ENCODE measurements at places on chromosomes 6 and 20. TPM values are rescaled to one million over a fixed set of nuclear protein-coding genes. Genes with fewer than 3 reads are reported as not detected.

DNA sequence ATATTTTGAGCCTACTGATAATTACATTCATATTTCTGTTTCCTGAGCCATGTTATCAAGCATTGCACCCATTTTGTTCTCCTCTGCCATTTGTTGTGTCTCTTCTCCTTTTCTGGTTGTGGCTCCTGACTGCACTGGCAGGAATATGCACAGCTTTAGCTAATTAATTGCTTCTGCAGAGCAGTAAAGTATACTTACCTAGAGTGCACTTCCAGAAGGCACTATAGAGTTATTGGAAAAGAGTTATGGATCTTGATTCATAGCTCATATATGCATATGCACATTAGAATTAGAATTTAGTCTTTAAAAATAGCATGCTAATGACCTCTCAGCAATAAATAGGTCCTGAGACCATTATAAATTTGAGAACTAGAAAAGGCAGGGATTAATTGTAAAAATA is 262.6 kb downstream of the NKAIN2 start:
- DNase-seq = no peak

The RRBP1 gene
- 312 TPM for total RNA-seq

DNA sequence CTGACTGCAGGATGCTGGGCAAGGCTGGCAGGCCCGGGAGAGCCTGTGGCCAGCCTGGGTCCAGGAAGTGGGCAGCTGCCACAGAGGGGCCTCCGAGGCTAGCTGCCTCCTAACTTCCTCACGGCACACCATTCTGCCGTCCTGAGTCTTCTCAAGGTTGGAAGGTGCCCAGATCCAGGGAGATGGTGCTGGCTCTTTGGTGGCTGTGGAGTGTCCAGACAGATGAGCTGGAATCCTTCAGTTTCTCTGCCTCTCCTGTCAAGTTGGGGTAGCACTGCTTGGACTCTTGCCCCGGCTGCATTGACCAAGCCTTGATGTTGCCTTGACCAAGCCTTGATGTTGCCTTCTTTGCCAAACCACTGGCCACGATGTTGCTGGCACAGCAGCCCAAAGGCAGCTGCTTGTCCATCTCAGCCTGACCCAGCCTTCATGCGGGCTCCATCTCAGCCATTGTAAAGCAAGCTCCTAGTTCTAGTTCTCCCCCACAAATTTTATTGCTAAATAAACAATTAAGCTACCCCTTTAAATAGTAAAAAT is 75.1 kb upstream of the AFDN start:
- no peak for DNase-seq

The C6orf58 gene
- total RNA-seq = 0.73 TPM

The BANF2 gene
- not detected for total RNA-seq

The CRISP2 gene
- total RNA-seq = not detected

DNA sequence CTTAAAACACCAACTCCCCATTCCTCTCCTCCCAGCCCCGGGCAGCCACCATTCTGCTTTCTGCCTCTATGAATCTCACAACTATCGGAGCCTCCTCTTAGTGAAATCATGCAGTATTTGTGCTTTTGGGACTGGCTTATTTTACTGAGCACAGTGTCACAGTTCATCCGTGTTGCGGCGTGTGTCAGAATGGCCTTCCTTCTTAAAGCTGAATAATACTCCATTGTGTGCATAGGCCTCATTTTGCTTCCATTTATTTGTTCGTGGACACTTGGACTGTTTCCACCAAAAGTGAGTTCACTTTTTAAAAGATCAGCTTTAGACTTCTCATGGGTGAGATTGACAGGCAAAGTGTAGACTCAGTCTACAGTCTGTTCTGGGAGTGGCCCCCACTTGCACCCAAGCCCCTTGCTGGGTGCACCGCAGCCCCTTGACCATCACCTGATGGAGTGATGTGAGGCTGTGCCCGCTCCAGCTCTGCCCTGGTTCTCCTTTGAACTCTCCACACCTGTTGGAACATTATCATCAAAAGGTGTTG is 12.6 kb downstream of the DUSP22 start:
- no peak for DNase-seq

- DNase-seq = no peak
Observed at GRCh38 chr20:46715292-46715756, 5.9 kb downstream of the SLC2A10 start.

DNA sequence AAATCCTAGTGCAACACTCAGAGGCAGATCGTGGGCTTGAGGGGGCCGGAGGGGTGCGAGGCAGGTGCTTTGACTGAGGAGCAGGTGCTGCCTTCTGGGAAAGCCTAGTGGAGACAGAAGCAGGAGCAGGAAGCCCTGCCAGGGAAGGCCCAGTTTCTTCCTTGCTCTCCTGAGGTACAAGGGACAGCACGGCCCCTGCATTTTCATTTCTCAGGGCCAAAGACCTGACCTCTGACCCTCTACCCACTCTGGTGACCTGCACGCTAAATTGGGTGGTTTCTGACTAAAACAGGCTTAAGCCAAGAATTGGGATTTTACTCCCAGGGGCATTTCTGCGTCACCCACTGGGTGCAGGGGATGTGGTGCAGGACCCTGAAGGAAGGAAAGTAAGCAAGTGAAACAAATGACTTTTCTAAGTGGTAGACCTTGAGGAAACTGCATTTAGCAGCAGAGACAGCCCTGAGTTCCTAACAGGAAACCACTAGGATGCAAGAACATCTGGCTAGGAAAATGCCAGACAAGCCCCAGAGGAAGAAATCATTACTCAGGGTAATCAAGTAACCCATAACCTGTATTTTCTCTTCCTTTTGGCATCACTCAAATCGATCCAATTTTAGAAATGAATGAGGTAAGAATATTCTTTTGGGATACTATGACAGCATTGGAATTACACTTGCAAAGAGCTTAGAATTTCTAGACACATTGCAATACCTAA is 141.7 kb downstream of the CD164 start:
- DNase-seq = no peak

The ARMH2 gene
- total RNA-seq = not detected

GRCh38 chr6:118186672-118187567 is 279.9 kb downstream of the SLC35F1 start:
- DNase-seq = no peak

The MDN1 gene
- 30.8 TPM for total RNA-seq

The PLAGL1 gene
- 90.3 TPM for total RNA-seq

GRCh38 chr6:21149470-21149869 is 444.1 kb upstream of the SOX4 start:
- DNase-seq = no peak

GRCh38 chr6:30917487-30917886 is 3.4 kb downstream of the VARS2 start:
- no peak for DNase-seq
